ENCODE measurements at places on chromosomes 5 and 9. TPM values are rescaled to one million over a fixed set of nuclear protein-coding genes. Genes with fewer than 3 reads are reported as not detected.

TXNDC8 gene
- not detected for total RNA-seq

CDK7 gene
- 43.7 TPM for total RNA-seq

IL33 gene
- 1.3 TPM for total RNA-seq

GRPEL2 gene
- total RNA-seq: 29.6 TPM

PCDHGC4 gene
- 3.0 TPM for total RNA-seq

ARHGEF37 gene
- total RNA-seq: 5.3 TPM

TERT gene
- not detected for total RNA-seq

PCDHGB2 gene
- 4.6 TPM for total RNA-seq

NDST1 gene
- 18.2 TPM for total RNA-seq

SMU1 gene
- 32.6 TPM for total RNA-seq

DCANP1 gene
- not detected for total RNA-seq

TNFSF15 gene
- 0.26 TPM for total RNA-seq

PCDHGA6 gene
- total RNA-seq: 4.8 TPM

ZNF618 gene
- 5.4 TPM for total RNA-seq

CRB2 gene
- not detected for total RNA-seq

SPACA9 gene
- total RNA-seq: 3.1 TPM

IFNK gene
- not detected for total RNA-seq

PLAC8L1 gene
- total RNA-seq: not detected

OR13F1 gene
- total RNA-seq: not detected

AGXT2 gene
- total RNA-seq: not detected

FOXD4L4 gene
- total RNA-seq: 0.26 TPM

TMEM252 gene
- not detected for total RNA-seq

SLC34A3 gene
- not detected for total RNA-seq

LCN15 gene
- not detected for total RNA-seq

ZNF79 gene
- 12.6 TPM for total RNA-seq

FCN2 gene
- total RNA-seq: not detected

ANXA2R gene
- 3.1 TPM for total RNA-seq

CNTNAP3 gene
- under 0.01 TPM for total RNA-seq

RNF145 gene
- total RNA-seq: 57.8 TPM

CCL21 gene
- not detected for total RNA-seq

HMMR gene
- total RNA-seq: 1.3 TPM

CBY3 gene
- not detected for total RNA-seq

GOLM1 gene
- total RNA-seq: 46.7 TPM

KLHL9 gene
- 37.5 TPM for total RNA-seq

TUBB4B gene
- total RNA-seq: 106 TPM

CDH18 gene
- not detected for total RNA-seq

APC gene
- total RNA-seq: 43.7 TPM

SPINK5 gene
- total RNA-seq: not detected

C5orf46 gene
- not detected for total RNA-seq

C9orf153 gene
- total RNA-seq: 0.51 TPM

RIGI gene
- 13.2 TPM for total RNA-seq

PTGDS gene
- 89.9 TPM for total RNA-seq

FOXD4L6 gene
- total RNA-seq: not detected

All from fibroblast of lung (primary cell).